ENCODE measurements at places on chromosomes 4 and X.

GRCh38 chr4:174332741-174333493, 49.2 kb downstream of the CEP44 start:
- DNase-seq, result no peak

- no peak for DNase-seq
Observed at GRCh38 chrX:105017641-105018040, 202.9 kb downstream of the TEX13A start.

- DNase-seq, result no peak
Observed at GRCh38 chrX:9329056-9329455, 135.8 kb upstream of the TBL1X start.

GRCh38 chrX:12770440-12770839, 20.8 kb upstream of the PRPS2 start:
- DNase-seq, result no peak

DNA sequence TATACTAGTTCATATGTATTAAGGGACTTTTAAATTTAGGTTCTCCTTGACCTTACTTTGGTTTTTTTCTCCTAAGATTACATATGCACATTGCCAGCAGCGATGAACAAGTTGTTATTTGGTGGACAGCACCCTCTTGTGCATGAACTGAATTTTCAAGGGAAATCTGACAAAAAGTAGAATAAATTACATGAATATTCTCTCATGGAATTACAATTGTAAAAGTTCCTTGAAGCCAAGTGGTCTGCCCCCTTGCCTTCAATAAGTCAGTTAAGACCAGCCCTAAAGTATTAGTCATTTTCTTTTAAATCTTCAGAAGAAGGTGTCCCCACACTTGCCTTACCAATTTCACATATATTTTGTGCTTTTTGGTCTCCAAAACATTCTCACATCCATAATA, 30.7 kb upstream of the SMARCA5 start:
- DNase-seq, result no peak

DNA sequence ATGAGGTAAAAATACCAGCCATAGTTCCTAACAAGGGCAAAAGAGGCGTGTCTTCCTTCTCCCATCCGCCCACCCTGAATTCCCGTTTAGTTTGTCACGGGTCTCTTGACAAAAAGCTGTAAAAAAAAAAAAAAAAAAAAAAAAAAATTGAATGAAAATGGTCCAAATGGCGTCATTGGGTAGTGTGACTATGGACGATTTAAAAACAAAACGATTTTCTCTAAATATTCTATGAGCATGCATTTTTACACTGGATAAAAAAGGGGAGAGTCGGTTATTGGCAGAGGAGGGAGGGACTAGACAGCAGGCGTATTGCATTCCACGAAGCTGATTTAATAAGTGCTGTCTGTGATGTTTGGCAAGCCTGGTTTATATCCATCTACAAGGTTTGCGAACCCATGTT, at the start of gene FAM133A:
TSS of gene FAM133A (plus strand) at position 338 of the 403 bp plus-strand sequence. CDS start 35,214 bp downstream, outside the sequence.
- DNase-seq, result peak; percentile 86

DNA sequence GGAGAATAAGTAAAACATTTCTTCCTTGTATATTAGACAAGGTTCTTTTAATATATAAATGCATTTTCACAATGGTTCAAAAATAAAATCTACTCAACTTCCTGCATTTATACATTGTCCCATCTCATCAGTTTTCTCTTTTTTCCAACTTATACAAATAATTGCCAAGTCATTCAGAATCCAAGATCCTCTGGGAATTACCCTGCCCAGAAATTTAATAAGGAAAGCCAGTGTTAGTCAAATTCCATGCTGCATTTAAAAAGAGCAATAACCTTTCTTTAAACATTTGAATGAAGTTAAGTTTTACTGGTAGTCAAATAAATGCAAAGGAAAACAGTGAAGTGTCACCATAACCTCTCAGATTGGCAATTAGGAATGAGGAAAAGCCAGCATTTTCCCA, 357.9 kb downstream of the PPP3CA start:
- DNase-seq, result no peak

DNA sequence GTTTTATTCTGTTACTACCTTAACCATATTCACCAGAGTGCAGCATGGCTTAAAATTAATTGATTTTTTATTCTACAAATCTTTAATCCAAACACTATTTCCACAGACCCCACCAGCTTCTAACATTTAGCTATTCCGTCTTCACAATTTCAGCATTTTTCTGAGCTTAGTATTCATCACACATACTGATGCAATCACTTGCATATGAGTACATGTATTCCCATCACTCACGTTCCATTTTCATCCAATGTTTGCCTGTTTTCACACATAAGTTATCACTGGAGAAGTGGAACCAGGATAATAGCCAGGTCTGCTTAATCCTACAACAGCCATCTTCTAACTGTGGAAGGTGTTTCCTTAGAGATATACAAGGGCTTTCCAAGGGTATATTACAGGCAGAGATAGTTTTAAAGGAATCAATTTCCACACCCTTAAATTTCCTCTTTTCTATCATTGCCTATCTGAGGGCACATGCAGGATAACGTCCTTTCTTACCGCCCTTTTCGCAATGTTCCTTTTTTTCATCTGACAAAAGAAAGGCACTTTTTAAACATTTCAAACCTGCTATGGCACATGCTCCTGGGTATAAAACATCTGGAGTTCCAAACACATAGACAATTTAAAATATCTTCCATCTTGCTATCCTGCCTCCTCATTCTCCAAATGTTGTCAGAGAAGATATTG, 115.8 kb downstream of the CORIN start:
- DNase-seq, result no peak

- no peak for DNase-seq
Observed at GRCh38 chr4:158966091-158966490, 136.8 kb upstream of the RAPGEF2 start.

DNA sequence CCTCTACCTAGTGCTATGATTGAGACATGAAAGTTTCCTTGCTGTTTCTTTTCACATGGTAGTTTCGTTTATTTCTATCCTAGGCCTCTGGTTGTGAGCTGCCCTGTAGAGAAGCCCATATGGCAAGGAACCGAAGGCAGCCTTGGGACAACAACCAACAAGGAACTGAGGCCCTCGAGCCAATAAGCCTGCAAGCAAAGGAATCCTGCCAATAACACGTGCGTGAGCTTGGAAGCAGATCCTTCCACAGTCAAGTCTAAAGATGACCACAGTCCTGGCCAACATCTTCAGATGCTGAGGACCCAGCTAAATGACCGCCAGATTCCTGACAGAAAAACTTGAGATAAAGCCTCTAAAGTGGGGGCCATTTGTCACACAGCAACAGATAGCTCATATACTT, 100.4 kb upstream of the FAM9B start:
- no peak for DNase-seq

DNA sequence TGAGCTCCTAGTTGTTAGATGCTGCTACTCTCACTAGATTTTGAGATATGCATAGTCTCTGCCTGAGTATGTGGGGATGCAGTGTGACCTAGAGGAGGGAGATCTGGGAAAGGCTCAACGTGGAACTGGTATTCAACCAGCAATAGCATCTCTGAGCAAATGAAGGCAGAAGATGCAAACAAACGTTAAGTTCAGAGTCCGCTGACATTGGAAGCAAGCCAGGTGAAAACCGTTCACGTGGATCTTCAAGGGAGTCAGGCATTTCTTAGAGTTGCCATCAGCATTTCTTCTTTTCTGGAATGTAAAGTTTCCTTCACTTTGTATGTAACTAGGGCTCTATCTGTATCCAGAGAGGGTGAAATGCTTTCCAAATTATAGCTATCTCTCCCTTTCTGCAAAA, 59.9 kb downstream of the C4orf51 start:
- no peak for DNase-seq

- no peak for DNase-seq
Observed at GRCh38 chr4:186144198-186144945, 39.9 kb downstream of the FAM149A start.

DNA sequence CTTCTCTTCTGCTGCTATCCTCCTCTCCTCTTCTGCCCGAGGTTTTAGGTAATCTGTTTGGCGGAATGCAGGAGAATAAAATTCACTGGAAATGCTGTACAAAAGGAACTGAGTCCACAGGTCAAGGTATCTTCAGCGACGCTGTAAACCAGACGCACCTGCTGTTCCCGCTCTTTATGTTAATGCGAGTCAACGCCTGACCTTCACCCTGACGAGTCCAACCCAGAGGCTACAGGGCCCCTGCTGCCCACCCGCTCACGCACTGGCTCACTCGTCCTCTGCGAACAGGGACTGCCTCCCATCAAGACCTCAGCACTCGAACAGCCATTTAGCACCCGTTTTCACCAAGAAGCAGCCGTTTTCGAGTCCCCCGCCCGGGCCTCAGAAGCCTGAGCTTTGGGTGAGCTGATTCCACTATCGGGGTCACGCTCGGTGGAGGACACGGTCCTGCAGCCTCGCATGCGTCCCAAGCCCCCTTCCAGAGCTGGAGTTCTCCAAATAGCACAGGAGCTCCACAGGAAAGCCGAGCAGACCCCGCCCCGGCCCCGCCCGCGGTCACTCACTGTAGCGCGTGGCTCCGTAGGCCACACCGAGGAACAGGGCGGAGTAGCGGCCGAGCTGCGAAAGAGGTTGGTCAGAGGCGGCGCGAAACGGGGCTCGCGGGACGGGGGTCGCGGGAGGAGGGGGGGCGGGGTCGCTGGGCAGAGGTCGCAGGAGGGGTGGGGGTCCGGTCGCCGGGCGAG, 556 bp downstream of the ATP5ME start:
- DNase-seq, result no peak

- no peak for DNase-seq
Observed at GRCh38 chrX:68755616-68756125, 73.2 kb upstream of the EFNB1 start.

- no peak for DNase-seq
Observed at GRCh38 chr4:85909851-85910250, 434.9 kb downstream of the ARHGAP24 start.

DNA sequence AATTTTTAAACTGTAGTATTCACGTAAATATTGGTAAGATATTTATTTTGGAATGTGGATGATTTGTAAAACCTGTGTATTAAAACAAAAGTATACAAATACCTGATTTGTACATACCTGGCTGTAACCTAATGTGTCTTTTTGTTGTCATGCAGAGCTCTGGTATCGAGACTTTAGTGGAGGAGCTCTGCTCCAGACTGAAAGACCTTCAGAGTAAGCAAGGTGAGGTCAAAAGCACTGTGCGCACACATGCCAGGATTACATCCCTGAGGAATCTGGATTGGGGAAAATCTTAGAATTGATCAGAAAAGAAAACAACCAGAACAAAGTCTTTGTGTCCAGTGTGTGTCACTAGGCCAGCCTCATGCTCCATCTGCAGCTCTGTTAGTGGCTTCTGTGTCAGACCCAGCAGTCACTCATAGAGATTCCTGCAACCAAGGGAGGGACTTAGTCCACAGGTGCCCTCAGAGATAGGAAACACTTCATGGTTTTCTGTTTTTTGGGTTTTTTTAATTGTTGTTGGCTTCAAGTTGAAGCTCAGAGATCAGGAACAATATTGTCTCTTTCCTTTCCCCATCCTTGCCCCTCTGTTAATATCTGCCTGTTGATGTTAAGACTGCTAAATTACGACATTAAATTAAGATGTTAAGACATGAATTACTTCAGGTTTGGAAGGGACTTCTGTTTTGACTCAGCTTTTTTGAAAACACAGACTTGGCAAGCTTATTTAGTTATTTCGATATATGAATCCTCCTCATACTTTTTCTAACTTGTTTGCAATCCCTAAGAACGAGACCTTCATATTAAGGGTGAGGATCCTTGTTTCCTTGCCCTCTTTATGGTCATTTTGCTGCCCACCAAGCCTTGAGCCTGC, 52.4 kb upstream of the TBC1D14 start:
- DNase-seq, result no peak

- DNase-seq, result no peak
Observed at GRCh38 chrX:45851434-45851991, 650.8 kb upstream of the DIPK2B start.

DNA sequence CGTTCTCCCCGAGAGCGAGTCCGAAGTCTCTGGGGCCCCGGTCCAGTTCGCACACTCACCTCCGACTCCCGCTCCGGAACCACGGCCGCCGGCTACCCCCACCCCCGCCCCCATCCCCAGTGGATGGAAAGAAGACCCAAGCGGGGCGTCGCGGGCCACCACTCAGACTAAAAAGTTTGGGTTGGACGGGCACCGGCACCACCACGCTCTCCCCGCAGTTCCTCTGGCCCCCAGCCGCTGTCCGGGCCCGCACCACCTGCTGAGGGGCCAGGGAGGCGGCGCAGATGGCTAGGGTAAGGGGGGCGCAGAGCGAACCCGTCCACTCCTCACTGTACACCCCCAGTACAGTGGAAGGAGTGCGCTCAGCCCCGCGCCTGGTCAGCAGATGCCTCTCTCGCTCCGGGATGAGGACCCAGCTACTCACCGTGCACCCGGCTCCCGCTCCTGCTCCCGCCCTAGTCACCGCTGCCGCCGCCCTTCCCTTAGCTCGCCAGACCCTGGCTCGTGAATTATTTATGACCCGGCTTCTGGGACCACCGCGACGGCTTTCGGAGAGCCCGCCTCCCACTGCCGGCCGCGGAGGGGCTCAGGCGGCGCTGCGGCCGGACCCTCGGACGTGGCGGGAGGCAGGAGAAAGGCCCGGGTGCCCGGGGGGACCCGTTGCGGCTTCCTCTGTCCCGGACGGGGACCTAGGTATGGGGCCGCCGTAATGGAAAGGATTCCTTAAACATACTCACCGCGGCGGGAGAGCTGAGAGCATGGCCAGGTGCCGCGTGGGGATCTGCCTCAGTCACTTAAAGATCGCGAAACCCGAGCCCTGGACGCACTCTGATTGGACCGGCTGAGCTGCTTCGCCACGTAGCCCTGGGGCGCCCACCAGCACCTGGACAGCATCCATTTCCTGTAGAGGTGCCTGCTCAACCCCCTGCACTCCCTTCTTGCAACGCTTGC, at the start of gene PROM1:
TSS of gene PROM1 (minus strand) at position 783 of the 951 bp plus-strand sequence. CDS start 8,117 bp downstream, outside the sequence.
- no peak for DNase-seq

GRCh38 chr4:25878676-25879075, 15.9 kb upstream of the SEL1L3 start:
- DNase-seq, result no peak

DNA sequence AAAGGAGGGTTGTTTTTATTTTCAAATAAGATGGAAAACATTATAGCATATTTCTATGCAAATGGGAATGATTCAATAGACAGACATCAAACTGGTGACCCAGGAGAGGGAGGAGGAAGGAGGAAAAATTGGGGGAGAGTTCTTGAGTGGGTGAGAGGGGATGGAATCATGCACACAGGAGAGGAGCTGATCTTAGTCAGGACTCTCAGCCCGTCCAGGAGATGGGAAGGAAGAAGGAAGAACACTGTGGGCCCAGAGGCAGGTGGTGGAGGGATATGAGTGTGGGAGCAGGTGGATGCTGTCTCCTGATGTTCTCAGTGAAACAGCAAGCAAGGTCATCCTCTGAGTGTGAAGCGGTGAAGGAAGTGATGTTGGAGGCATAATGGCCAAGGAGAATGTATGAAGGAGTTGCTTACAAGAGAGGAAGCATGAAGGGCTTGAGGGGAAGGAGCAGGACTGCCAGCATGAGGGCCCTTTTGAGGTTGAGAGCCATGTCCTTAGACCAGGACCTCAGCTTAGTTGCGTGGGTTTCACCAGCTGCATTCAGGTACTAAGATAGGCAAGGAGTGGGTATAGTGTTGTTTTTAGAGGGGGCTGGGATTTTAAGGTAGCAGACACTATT, 161.7 kb upstream of the NAP1L5 start:
- no peak for DNase-seq

GRCh38 chr4:162959046-162959445, 207.6 kb downstream of the NAF1 start:
- DNase-seq, result no peak

Measured in NCI-H2171 (cell line).